MCF 10A (cell line): ENCODE measurements at places on chromosomes 5 and 9.

- DNase-seq = no peak
Observed at GRCh38 chr5:157913575-157913974, 54.6 kb upstream of the CLINT1 start.

- no peak for DNase-seq
Observed at GRCh38 chr5:74257060-74257527, 383.4 kb downstream of the ENC1 start.

GRCh38 chr5:74286734-74287695, 353.5 kb downstream of the ENC1 start:
- no peak for DNase-seq

DNA sequence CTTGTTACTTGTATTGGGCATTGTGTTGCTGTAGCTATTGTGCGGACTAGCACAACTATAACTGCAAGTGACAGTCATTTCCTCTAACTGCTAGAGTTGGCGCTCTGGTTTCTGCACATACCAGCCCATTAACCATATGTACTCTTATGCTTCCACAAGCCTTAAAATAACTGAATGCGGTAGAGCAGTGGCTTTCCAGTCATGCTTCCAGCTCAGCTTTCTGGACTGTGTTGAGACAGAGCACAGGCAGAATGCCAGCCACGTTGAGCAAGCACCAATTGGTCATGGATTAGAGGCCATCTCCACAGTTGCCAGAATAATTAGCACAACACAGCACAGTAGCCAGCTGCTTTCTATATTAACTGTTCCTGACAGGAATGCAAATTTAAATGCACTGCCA, 12.2 kb downstream of the INVS start:
- DNase-seq = peak; percentile 97

- DNase-seq = no peak
Observed at GRCh38 chr9:108973895-108974294, 39.4 kb downstream of the CTNNAL1 start.

DNA sequence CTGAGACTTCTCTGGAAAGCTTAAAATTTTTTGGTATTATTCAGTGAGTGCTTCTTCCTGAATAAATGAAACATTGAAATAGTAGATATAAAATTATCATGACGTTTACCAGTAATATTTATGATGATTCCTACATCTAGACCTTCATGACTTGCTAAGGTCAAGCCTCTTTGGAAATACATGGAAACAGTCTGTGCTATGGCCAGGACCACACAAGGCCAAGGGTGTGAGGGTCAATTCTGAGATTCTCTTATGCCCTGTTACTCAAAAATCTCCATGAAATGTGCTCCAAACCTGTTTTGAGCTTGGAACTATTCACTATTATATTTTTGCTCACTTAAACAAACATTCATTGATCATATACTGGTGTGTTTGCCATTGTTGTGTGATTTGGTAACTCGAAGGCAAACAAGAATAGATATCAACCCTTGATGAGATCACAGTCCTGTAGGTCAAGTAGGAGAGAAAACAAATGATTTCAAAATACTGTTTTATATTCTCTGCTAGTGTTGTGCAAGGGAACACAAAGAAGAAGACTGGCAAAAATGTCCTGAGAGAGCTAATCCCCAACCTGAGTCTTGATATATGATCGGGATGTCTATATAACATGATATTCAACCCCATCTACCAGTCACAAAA, 1254.9 kb upstream of the DMAC1 start:
- no peak for DNase-seq

- no peak for DNase-seq
Observed at GRCh38 chr9:363274-363612, 148.6 kb downstream of the DOCK8 start.

- DNase-seq = peak; percentile 70
Observed at GRCh38 chr9:28439688-28440087, 866.4 kb upstream of the C9orf72 start.

GRCh38 chr5:137624786-137625349, 111.0 kb downstream of the KLHL3 start:
- DNase-seq = no peak

DNA sequence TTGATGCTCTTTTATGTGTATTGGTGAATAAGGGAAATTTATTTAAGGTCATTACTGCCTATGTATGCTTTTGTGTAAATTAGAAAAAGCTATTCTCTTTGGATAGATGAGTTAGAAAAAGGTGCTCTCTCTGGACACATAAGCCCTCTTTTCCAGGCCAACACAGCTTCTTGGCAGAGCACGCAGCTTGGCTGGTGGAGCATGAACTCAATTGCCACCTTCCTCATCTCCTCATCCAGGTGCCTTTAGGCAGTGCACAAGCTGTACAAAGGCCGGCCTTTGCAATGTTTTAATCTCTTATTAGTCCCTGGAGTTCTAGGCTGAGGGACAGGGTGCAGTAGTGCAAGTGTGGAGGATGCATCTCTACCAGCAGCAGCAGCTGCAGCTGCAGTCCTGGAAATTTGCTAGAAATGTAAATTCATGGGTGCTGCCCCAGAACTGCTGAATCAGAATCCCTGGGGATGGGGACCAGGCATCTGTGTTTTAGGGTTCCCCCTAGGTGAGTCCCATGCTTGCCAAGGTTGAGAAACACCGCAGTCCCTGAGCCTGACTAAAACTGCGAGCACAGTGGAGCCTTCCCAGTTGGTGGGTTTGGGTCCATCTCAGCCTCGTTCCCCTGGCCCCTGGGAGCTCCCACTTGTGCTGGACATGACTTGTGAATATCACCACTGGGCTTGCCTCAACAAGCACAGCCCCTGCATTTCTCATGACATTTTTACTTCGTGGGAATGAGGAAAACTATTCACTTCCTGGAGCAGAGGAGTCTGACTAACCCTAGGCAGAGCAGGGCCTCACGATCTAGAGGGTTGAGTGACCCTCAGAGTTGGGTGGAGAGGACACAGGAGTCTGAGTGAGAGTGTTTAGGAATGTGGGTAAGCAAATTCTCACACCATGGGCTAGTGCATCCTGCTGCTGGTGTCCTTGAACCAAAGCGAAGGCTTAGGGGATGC, 272.3 kb downstream of the ZSWIM6 start:
- DNase-seq = no peak

- peak; percentile 27 for DNase-seq
Observed at GRCh38 chr9:26462213-26462612, 430.4 kb downstream of the CAAP1 start.

GRCh38 chr5:178630475-178630930, 3.7 kb upstream of the CLK4 start:
- DNase-seq = peak; percentile 51

- peak; percentile 77 for DNase-seq
Observed at GRCh38 chr5:73496984-73497457, 1.2 kb upstream of the BTF3 start.

DNA sequence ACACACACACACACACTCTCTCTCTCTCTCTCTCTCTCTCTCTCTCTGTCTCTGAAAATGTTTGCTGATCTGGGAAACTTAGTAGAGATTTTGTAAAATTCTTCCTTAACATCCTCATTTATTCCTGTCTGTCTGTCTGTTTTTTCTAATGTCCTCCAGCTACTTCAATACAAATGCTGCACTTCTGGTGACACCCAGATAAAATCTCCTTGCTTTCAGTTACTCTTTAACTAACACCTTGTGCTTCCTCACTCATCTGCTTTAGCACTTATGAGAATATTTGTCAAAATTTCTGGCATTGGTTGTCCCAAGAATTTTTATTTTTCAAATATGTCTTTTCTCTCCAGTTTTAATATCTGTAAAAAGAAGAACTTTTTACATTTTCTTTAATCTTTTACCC, 35.0 kb upstream of the ARRDC3 start:
- no peak for DNase-seq

DNA sequence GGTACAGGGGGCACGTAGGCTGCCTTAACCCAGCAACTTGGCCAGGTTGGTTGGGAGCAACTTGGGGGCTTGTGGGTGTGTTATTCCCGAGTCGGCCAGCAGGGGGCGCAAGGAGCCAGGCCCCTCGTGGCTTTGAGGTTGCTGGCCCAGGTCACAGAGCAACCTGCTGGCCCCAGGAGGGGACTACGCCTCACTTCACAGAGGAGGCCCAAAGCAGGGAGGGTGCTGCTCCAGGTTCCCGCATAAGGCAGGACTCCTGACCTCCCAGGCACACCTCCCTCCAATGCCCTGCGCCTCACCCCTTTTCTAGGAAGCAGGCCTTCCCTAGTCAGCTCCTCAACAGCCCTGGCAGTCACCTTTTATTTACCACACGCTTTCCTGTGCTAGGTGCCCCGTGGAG, 18.1 kb downstream of the KYAT1 start:
- peak; percentile 77 for DNase-seq

GRCh38 chr9:126439402-126439765, 112.8 kb downstream of the MVB12B start:
- DNase-seq = peak; percentile 47

- no peak for DNase-seq
Observed at GRCh38 chr9:78848061-78848460, 551.1 kb downstream of the PSAT1 start.

DNA sequence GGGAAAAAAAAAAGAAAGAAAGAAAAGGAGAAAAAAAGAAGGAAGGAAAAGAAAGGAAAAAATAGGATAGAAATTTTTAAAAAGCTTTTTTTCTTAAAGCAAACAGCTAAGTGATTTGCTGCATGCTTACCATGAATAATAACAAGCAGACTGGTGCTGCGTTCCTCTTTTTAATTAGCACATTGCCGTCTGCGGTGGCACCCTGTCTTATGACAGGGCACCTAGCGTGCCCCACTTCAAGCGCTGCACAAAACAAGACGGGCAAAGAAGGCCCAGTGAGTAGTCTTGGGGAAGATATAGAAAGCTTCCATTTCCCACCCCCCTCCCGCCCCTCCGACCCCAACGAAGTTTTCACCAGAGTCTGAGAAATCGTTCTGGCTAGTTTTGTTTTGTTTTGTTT, 513.9 kb downstream of the ZNF608 start:
- DNase-seq = no peak

GRCh38 chr9:30851600-30851999, 1532.8 kb upstream of the ACO1 start:
- DNase-seq = no peak

DNA sequence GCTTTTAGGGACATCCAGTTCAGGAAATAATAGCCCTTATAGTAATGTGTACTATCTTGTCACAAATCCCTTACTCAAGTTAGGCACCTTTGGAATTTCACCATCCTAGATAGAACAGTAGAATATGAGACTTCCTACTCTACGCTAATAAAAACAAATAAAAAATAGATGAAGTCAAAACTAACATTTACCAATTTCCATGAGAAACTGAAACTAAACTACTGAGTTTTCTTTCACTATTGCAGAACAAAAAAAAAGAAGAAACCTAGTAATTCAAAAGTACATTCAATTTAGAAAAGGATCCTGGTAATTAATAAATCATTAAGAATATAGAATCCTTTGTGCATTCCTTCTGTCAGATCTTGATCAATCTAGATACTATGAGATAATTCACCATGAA, 14.0 kb downstream of the STARD4 start:
- DNase-seq = no peak

GRCh38 chr5:67748165-67748690, 467.3 kb upstream of the PIK3R1 start:
- DNase-seq = no peak

GRCh38 chr5:3127423-3127911, 376.0 kb upstream of the IRX2 start:
- no peak for DNase-seq

DNA sequence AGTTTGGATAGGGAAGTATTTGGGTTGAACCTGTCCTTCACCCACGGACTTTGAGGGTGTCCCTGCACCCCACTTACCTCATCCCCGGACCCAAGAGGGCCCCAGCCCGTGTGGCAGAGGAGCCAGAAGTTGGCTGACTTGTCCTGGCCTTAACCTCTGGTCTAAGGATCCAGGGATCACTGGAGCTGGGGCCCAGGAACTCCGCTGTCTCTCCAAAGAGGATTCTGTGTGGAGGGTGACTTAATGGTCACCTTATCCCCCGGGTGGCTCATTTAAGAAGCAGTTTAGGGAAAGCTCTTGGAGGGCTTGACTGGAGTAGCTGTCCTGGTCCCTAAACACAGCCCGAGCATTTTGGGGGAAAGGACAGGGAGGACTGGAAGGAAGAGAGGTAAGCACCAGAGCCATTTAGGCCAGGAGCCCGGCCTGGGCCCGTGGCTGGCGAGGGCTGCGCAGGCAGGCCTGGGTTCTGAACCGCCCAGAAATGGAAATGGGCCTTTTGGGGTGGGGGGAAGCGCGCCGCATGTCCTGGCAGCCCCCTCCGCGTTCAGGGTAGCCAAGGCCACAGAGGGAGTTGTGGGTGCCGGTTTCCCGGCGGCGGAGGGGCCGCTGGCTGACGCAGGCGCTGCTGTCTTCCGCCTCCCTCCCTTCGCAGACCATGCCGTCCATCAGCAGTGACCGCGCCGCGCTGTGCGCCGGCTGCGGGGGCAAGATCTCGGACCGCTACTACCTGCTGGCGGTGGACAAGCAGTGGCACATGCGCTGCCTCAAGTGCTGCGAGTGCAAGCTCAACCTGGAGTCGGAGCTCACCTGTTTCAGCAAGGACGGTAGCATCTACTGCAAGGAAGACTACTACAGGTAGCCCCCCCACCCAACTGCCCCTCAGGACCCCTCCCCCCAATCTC, 2.0 kb downstream of the LHX2 start:
- no peak for DNase-seq

DNA sequence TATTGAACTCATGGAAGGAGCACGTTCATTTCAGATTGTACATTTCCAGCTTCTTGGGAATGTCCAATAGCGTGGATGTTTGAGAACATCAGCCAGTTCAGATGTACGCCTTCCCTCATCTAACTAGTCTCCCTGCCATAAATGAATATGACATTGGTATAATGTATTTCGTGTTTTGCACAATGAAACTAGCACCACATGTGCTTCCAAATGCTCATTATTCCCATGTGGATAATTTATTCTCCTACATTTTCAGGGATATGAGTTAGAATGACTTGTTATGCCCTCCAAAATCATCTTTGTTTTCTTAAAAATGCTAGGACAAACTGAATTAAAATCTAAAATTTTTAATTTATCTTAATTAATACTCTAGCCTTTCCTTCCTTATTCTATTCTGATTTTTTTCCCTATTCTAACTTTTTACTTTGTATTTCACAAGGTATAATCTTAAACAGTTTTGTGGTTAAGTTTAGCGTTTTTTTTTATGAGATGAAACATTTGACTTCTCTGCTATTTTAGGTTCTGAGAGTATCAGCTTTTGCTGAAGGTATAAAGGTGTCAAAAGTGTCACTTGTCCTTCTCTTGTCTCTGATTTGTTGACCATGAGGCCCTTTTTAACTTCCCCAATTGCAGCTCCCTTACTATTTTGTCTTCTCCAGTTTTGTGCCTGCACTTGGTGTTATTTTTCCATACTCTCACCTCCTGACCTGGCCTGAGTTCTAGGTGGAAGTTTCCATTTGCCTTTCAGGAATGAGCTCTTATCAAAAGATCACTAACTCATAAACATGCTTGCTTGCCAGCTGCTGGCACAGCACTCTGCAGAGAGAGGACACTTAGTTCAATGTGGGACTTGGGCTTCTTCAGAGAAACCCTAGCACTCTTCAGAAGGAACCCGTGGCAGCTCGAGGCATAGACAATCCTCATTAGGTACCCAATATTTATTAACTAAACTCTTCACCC, 106.8 kb downstream of the FRMD3 start:
- DNase-seq = no peak
